ENCODE measurements at places on chromosomes 3 and 15.

- H3K27ac ChIP-seq: peak within 1 kb of the TSS; percentile 95
- no peaks in the 10 kb centered on the region for H3K36me3 ChIP-seq
- H3K4me3 ChIP-seq: peak within 1 kb of the TSS; percentile 71
Measured at GRCh38 chr3:46566040-46566641, at the start of gene LRRC2. LRRC2 (minus strand) TSS chr3:46566302; CDS start chr3:46551591, 14,711 bp downstream.

- peak within 1 kb of the TSS; percentile 94 for H3K27ac ChIP-seq
- H3K36me3 ChIP-seq: no peaks in the 10 kb centered on the region
- H3K4me3 ChIP-seq: peak within 1 kb of the TSS; percentile 86
- peaks cover 17% of the 10 kb centered on the region for H3K4me1 ChIP-seq
Measured at GRCh38 chr15:35545824-35546510, at the start of gene DPH6. DPH6 (minus strand) TSS chr15:35546165; CDS start chr15:35546141, 24 bp downstream.

- no peak for DNase-seq
- no peaks in the 10 kb centered on the region for H3K36me3 ChIP-seq
- H3K4me1 ChIP-seq: peaks cover 9% of the 10 kb centered on the region
- H3K4me3 ChIP-seq: peak overlapping the region; percentile 70
- no peak overlapping the region for H3K27ac ChIP-seq
- peaks cover 18% of the 10 kb centered on the region for H3K27me3 ChIP-seq
Measured at GRCh38 chr15:51267051-51267702, 71.2 kb downstream of the CYP19A1 start.

DNA sequence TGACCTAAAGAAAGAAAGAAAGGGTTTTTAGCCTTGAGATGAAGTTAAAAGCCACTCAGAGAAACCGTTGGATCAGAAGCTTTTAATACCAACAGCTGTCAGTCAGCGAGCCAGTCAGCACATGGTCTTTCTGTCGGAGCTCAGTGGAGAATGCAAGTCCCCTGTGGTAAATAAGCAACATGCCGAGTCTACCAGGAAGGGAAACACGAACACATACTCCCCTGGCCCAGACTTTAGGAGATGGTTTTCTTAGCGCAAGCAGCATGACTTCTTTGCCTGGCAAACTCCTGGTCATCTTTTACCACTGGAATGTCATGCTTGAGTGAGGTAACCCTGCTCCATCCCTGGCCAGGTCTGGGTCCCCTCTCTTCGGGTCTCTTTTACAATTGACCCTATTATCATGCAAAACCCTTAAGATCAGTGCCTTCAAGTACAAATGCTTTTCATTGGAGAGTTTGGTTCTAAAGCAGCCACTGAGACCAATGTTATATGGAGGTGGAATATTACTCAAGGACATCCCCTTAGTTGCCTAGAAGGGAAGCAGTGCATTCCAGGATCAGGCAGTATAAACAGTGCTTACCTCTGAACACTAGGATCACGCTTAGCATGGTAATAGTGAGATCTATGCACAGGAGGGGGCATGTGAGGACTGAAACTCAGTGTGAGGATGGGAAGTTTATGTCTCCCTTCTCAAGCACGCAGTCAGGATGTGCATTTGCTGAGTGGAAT lies 28.2 kb downstream of the SLCO3A1 start:
- no peak overlapping the region for H3K4me3 ChIP-seq
- H3K36me3 ChIP-seq: no peaks in the 10 kb centered on the region
- no peak for DNase-seq
- no peak overlapping the region for H3K27ac ChIP-seq
- H3K4me1 ChIP-seq: no peaks in the 10 kb centered on the region

GRCh38 chr3:75341324-75342067 lies 322.6 kb upstream of the FRG2C start:
- no peak overlapping the region for H3K4me3 ChIP-seq
- no peaks in the 10 kb centered on the region for H3K36me3 ChIP-seq
- no peak overlapping the region for H3K27ac ChIP-seq
- no peak for DNase-seq
- H3K27me3 ChIP-seq: no peaks in the 10 kb centered on the region
- H3K4me1 ChIP-seq: no peaks in the 10 kb centered on the region

DNA sequence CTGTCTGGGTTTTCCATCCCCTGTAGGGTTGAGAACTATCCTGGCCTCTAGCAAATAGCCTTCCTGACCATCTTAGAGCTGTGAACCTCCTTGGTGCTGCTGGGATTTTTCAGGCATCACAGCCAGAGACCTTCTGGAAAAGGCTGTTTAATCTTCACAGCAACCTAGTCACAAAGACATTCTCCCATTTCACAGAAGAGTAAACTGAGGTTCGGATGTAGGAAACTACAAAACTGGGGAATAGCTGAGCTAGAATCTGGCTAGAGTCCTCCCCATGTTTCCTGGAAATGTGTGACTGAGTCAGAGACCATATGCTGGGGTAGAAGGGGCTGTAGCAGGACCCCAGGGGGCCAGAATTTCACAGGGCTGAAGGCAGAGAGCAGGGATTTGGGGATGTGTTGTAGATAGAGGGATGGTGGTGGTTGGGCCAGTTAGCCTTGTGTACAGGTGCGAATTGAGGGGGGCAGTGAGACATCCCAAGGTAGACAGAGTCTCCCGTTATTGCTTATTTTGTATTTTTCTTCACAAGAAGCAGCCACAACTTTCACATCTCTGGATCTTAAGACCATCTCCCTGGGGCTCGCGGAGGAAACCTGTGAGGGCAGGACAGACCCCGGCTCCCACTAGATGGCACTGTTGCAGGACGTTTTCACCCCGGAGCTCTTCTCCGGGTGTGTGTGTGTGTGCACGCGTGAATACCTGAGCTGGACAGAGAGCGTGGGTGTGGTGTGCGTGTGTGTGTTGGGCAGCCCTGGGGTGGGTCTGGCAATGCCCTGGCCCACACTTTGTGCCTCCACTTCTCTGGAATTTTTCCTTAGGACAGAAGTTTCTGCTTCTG lies 66.9 kb upstream of the PRR23C start:
- H3K36me3 ChIP-seq: no peaks in the 10 kb centered on the region
- H3K27ac ChIP-seq: no peak overlapping the region
- H3K4me1 ChIP-seq: no peaks in the 10 kb centered on the region
- peak; percentile 25 for DNase-seq

DNA sequence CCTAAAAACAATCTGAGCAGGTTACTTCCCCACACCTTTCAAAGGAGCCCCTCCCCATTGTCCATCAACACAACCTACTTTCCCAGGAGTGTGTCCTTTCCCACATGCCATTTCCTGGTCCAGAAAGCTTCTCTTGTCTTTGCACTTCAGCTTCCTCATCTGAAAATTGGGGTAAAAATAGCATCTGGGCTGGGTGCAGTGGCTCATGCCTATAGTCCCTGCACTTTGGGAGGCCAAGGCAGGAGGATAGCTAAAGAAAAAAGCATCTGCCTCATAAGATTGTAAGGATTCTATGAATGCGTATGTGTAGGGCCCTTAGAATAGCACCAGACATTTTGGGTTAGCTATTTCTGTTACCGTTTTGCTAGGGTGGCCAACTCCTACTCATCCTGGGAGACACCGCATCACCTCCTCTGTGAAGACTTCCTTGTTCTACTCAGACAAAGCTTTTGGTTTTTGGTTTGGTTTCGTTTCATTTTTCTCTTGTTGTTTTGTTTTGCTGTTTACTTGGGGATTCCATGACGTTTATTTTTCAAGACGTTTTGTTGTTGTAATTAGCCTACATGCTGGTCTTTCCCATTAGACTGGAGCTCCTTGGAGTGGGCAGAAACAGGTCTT lies 224.4 kb upstream of the TLE3 start:
- H3K27me3 ChIP-seq: no peaks in the 10 kb centered on the region
- H3K36me3 ChIP-seq: no peaks in the 10 kb centered on the region
- H3K4me1 ChIP-seq: no peaks in the 10 kb centered on the region
- H3K4me3 ChIP-seq: no peak overlapping the region
- DNase-seq: no peak

- no peaks in the 10 kb centered on the region for H3K27me3 ChIP-seq
- H3K27ac ChIP-seq: no peak overlapping the region
- no peak for DNase-seq
- H3K4me1 ChIP-seq: peaks cover 25% of the 10 kb centered on the region
- H3K36me3 ChIP-seq: no peaks in the 10 kb centered on the region
Measured at GRCh38 chr15:62957130-62957529, 85.4 kb upstream of the TPM1 start.

- no peak for DNase-seq
- H3K27ac ChIP-seq: no peak overlapping the region
- H3K4me3 ChIP-seq: no peak overlapping the region
- no peaks in the 10 kb centered on the region for H3K36me3 ChIP-seq
Measured at GRCh38 chr3:177181418-177181817, 15.9 kb downstream of the TBL1XR1 start.

- no peak overlapping the region for H3K4me3 ChIP-seq
- no peaks in the 10 kb centered on the region for H3K4me1 ChIP-seq
- H3K36me3 ChIP-seq: no peaks in the 10 kb centered on the region
- no peaks in the 10 kb centered on the region for H3K27me3 ChIP-seq
- H3K27ac ChIP-seq: no peak overlapping the region
Measured at GRCh38 chr3:69241769-69242168, 119.4 kb upstream of the LMOD3 start.

- H3K4me3 ChIP-seq: no peak overlapping the region
- no peaks in the 10 kb centered on the region for H3K36me3 ChIP-seq
- H3K27ac ChIP-seq: peak overlapping the region; percentile 44
Measured at GRCh38 chr15:62958528-62959363, 83.8 kb upstream of the TPM1 start.

DNA sequence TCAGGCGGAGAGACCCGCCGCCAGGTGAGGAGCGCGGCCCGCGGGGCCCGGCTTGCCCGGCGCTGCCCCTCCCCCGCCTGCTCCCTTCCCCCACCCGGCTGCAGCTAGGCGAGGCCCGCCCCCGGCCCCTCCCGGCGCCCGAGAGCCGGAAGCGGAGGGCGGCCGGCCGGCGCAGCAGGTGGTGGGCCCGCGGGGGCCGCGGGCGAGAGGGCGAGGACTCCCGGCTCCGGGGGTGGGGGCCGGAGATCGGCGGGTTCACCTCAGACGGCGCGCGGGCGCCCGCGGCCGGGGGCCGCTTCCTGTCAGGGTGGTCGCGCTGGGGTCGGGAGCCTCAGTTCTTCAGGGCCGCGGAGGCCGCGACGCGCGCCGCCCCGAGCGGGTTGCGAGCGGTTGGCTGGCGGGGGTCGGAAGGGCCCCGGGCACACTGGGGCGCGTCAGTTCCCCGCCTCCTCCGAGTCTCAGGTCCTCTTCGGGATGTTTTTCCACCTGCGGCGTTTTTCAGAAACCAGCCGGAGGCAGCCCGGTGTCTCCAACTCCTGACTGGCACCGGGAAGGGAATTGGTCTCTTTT lies 395 bp downstream of the ZFAND6 start:
- H3K4me1 ChIP-seq: peaks cover 30% of the 10 kb centered on the region
- no peaks in the 10 kb centered on the region for H3K27me3 ChIP-seq
- peak overlapping the region; percentile 95 for H3K27ac ChIP-seq
- peak; percentile 13 for DNase-seq
- H3K36me3 ChIP-seq: no peaks in the 10 kb centered on the region
- H3K4me3 ChIP-seq: peak overlapping the region; percentile 84

- H3K27me3 ChIP-seq: no peaks in the 10 kb centered on the region
- peaks cover 37% of the 10 kb centered on the region for H3K36me3 ChIP-seq
- no peak overlapping the region for H3K4me3 ChIP-seq
- DNase-seq: no peak
- peaks cover 24% of the 10 kb centered on the region for H3K4me1 ChIP-seq
- H3K27ac ChIP-seq: no peak overlapping the region
Measured at GRCh38 chr3:197957790-197958133, 2.3 kb upstream of the LMLN start.

DNA sequence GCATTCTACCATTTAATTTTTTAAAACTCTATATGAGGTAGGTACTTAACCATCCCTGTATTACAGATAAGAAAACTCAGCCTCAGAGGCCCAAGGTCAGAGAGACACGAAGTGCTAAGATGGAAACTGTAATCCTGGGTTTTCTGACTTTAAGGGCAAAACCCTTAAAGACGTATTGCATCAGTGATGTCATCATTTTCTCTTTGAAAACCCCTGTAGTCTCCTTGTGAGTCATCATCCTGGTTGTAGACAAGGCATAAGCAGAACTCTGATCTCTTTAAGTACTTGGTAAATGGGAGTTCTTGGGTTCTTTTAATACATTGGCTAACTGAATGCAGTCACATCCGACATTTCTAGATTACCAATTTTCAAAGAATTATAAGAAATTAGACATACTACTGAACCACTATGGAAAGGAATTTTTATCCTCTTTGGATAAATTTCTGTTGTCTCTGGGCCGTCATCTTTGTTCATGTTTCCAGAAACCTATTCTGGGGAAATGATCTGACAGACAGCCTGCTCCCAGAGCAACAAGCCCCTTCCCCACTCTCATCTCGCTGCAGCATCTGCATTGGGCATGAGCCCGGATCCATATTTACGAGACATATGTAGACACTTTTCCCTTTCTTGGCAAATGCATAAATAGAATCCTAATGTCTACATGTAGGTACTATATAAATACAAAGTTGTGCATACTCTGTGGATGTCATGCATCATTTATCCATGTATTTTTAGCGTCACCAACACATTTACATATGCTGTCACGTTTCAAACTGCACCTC lies 48.7 kb upstream of the MDFIC2 start:
- no peaks in the 10 kb centered on the region for H3K27me3 ChIP-seq
- H3K36me3 ChIP-seq: no peaks in the 10 kb centered on the region
- no peak for DNase-seq
- no peak overlapping the region for H3K4me3 ChIP-seq
- H3K4me1 ChIP-seq: no peaks in the 10 kb centered on the region

DNA sequence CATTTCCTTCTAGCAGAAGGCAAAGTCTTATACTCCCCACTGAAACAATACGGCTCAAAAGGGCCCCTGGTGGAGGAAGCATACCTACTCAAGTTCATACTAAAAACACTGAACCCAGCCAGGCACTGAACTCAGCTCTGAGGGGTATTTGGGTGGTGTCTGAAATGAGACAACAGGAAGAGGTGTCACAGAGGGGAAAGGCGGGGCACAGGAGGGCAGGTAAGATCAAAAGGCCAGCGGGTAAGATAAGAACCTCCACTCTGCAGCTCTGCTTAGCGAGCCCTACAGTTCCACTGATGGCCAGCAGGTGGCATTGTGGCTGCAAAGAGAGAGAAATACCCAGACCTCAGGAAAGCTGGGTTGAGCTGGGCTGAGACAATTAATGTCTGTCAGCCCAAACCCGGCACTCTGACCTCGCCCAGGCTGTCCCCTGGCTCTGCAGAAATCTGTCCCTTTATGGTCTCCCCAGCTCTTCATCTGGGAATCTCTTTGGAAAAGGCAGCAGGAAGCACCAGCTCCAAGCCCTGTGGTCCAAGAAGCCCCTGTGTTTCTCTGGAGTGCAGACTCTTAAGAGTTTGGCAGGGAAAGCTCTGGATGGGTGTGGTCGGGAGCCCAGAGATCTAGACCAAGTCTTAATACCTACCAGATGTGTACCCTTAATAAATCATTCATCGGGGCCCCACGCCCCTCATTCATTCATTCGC lies 8.4 kb downstream of the MFGE8 start:
- peak; percentile 75 for DNase-seq
- H3K27me3 ChIP-seq: no peaks in the 10 kb centered on the region
- H3K4me1 ChIP-seq: peaks cover 55% of the 10 kb centered on the region
- H3K4me3 ChIP-seq: no peak overlapping the region

DNA sequence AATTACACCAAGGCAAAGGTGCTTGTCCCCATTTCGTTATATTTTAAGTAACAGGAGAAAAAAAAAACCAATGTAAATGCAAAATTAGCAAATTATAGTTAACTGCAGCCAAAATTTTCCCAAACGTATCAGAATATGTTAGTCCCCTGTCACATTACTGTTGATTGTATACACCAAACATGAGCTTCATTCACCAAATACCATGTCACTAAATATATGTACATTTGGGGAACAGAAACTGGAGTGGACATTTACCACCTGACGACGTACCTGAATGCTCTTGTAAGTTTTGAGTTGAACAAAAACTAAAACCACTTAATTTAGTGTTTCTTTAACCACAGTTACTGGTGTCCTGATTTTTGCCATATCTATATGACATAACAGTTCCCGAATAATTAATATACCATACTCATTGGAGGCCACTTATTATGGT lies 3.3 kb upstream of the FOXP1 start:
- no peaks in the 10 kb centered on the region for H3K36me3 ChIP-seq
- peaks cover 7% of the 10 kb centered on the region for H3K4me1 ChIP-seq
- H3K4me3 ChIP-seq: no peak overlapping the region
- H3K27ac ChIP-seq: no peak overlapping the region
